Head of caudate nucleus (tissue), 42 donors: ENCODE measurements at places on chromosomes 16 and 17.

DNA sequence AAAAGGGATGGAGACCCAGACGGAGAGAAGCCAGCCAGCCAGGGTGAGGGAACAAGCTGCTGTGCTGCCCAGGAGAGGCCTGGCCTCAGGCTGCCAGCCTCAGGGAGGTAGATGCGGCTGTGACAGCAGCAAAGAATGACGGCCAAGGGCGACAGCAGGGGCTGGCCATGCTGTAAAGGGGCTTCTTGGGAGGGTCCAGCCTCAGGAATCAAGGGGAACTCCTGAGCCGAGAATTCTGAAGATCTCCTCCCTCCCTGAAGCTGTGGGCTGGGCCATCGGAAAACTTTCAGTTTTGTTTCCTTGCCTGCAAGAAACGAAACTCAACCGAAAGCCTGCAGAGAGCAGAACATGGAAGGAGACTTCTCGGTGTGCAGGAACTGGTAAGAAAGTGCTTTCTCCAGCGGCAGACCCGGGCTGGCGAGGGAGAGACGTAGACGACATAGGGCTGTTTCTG is at the start of gene XAF1:
Gene XAF1 (plus strand): TSS at position 316 of the 454 bp plus-strand sequence. CDS start 33 bp downstream, at position 349.
- no peak for DNase-seq

- DNase-seq, result no peak
Measured at GRCh38 chr16:69328854-69329316, 1.5 kb downstream of the PDF start.

- DNase-seq, result peak; percentile 69
Measured at GRCh38 chr17:50087246-50087911, 7.8 kb upstream of the PDK2 start.

DNA sequence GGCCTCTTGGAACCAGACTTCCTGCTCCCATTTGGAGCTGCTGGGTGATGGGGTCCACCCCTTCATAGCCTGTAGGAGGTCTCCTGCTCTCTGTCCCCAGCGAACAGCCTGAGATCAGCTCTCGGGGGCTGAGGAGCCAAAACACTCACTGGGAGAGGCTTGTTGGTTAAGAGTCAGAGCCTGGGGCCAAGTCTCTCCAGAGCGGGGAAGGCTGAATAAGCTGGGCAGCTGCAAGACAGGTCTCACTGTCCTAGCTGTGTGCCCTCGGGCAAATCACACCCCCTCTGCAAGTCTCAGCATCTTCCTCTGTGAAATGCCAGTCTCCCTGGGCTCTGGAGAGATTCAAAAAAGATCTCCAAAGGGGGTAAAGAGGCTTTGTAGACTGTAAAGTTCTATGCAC is 174.6 kb downstream of the WSCD1 start:
- DNase-seq, result no peak

DNA sequence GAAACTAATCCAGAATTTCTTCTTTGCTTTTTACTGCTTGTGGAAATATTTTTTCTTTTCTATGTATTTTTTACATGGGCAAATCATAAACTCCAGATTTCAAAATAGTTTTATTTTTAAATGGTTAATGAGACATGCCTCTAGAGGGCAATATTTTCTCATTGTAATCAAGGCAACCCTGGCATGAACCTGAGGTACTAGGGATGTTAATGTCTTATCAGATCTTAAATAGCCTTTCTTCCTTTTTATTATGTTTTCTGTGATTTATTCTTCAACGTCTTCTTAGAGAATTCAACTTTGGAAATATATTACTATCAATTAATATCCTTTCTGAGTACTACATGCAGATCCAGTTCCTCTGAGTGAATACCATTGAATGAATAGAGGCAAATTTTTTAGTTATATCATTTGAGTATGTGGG is 324.7 kb downstream of the BCAS3 start:
- DNase-seq, result no peak

- no peak for DNase-seq
Measured at GRCh38 chr17:31680126-31680525, 178.9 kb downstream of the COPRS start.

GRCh38 chr17:29131814-29132682 is 48.1 kb downstream of the MYO18A start:
- peak; percentile 75 for DNase-seq

- no peak for DNase-seq
Measured at GRCh38 chr16:10552281-10552680, 28.1 kb downstream of the EMP2 start.

- DNase-seq, result no peak
Measured at GRCh38 chr16:50207652-50208051, 54.5 kb downstream of the TENT4B start.

DNA sequence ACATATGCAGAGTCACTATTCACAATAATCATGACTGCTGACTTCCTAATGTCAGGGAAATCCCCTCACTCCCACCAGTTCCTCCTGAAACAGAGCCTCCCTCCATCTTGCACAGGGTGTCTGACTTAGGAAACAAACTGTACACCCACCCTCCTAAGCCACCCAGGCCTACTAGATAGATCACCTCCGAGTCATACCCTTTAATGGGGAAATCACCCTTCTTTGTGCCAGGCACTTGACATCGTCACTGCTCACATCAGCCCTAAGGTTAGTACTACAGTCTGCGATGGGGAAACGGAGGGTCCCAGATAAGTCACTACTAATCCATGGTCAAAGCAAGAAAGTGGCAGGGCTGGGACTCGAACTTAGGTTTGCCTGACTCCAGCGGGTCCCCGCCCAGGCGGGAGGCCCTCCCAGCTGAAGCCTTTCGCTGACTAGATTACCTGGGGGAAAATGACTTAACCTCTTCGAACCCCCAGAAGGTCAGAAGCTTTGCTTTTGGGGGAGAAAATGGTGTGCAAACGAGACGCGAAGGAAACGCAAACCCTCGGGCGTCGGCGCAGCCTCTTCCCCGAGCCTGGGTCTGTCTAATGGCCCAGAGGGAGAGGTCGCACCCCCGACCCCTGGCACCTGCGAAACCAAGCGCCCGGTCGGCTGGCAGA is 3.4 kb upstream of the MLLT6 start:
- no peak for DNase-seq

- DNase-seq, result no peak
Measured at GRCh38 chr17:13835151-13835550, 233.4 kb upstream of the HS3ST3A1 start.

DNA sequence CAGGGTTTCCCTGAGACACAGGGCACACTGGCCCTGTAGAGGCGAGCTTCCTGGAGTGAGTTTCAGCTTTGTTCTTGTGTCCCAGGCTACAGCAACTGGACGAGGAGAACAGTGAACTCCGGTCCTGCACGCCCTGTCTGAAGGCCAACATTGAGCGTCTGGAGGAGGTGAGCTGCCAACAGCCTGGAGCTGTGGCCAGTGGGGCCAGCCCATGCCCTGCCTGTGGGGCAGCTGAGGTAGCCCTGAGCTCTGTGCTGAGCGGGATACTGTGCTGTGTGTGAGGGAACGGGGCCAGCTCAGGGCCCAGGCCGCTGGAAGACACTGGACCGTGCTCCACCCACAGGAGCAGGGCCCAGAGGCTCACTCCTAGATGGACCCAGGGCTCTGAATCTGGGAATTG is 8.7 kb upstream of the CAPN15 start:
- no peak for DNase-seq

DNA sequence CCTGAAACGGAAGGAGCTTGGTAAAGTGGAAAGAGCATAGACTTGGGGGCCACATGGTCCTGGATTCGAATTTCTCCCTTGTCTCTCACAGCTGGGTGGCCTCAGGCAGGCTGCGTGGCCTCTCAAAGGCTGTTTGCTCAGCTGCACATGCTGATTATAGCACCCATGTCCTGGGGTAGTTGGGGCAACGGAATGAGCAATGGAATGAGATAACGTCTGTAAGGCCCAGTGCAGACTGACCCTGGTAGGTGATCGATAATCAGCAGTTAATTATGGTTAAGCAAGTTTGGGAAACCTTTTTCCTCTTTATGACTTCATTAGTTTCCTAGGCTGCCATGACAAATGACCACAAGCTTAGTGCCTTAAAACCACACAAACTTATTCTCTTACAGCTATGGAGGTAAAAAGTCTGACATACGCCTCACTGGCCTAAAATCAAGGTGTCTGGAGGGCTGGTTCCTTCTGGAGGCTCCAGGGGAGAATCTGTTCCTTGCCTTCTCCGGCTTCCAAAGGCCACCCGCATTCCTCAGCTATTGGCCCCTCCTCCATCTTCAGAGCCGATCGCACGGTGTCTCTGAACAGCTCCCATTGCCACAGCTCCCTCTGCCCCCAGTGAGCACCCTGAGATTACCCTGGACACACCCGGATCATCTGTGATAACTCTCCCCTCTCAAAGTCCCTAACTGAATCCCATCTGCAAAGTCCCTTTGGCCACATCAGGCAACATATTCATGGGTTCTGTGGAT is 294.9 kb upstream of the FOXF1 start:
- DNase-seq, result no peak
